ENCODE measurements at places on chromosomes 5 and 9. TPM values are rescaled to one million over a fixed set of nuclear protein-coding genes. Genes with fewer than 3 reads are reported as not detected.

DNA sequence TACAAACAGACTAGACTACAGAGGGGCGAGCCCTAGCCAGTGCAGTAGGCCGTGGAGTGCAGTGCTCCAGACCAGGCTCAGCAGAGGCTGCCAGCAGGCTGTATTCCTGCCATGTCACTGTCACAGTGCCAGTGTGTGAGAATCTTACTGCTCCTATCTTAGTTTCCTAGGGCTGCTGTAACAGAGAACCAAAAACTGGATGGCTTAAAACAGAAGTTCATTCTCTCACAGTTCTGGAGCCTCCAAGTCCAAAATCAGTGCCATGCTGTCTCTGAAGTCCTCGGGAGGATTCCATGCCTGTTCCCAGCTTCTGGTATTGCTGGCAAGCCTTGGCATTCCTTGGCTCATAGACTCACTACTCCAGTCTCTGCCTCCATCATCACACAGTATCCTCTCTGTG is 75.0 kb upstream of the SAP30L start:
- no peak for DNase-seq

GRCh38 chr5:153489611-153490010 is 859 bp upstream of the GRIA1 start:
- DNase-seq = no peak

GRCh38 chr5:143543358-143544255 is 140.1 kb upstream of the NR3C1 start:
- no peak for DNase-seq

DNA sequence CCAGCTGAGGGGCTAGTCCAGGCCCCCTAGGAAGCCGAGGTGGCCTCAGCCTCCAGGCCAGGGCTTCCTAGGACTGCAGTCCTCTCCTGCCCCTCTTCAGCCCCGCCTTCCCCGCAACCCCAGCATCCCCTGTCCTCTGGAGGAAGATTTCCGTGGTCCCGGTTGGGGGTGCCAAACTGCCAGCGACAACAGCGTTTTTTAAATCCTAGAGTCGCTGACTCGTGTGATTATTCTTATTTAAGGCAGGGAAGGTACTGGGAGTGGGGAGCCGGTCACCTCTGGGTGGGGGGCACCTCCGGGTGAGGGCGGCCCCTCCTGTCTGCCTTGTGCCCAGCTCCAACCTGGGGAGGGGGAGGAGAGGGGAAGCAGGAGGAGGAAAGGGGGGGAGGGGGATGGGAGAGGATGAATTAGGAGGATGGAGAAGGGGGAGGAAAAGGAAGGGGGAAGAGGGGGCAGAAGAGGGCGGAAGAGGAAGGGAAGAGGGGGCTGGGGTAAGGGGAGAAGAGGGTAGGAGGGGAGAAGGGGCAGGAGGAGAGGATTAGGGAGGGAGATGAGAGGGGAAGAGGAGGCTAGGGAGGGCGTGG is 173.1 kb upstream of the IER5L start:
- no peak for DNase-seq

GRCh38 chr9:124188331-124189110 is 69.2 kb upstream of the NEK6 start:
- DNase-seq = no peak

GRIA1 gene
- total RNA-seq = 3.2 TPM

- no peak for DNase-seq
Observed at GRCh38 chr5:130109152-130109551, 204.9 kb downstream of the CHSY3 start.

DNA sequence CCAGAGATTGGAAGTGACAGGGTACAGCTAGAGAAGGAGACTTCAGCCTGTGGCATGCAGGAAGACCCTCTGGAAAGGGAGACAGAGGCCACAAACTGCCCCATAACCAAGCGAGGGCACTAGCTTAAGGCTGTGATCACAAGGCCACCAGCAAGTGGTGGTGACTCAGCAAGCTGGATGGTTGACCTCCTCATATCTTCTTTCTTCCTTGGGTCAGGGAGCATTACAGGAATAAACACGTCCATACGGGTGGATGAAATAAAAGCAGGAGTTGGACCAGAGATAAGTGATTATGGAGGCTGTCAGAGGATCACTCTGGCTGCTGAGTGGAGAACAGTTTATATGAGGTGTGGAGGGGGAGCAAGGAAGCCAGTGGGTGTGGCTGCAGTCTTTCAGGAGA is 234.6 kb upstream of the TAS2R1 start:
- DNase-seq = no peak

DNA sequence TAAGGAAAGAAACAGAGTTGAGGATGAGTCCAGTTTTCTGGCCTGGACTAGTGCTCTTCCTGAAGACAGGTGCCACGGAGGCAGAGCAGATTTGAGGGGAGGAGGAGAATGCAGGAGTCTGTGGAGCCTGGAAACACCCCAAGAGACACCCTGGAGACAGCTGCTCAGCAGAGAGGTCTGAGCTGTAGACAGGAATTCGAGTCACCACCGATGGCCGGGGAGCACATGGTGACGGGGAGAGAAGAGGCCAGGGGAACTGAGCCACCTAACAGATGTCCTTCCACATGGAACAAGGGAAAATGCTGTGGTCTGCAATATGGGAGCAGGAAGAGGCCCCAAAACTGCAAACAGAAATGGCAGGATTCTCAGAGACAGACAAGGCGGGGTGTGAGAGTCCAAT is 22.9 kb downstream of the CPLX2 start:
- DNase-seq = no peak

LRRC14B gene
- not detected for total RNA-seq

PCDHGA7 gene
- total RNA-seq = 1.9 TPM

GRCh38 chr5:32916648-32917047 is 205.5 kb downstream of the NPR3 start:
- DNase-seq = no peak

LRRC19 gene
- total RNA-seq = not detected

ZNF366 gene
- total RNA-seq = 13.8 TPM

GRCh38 chr9:112411626-112412027 is 31.7 kb downstream of the HSDL2 start:
- no peak for DNase-seq

DNA sequence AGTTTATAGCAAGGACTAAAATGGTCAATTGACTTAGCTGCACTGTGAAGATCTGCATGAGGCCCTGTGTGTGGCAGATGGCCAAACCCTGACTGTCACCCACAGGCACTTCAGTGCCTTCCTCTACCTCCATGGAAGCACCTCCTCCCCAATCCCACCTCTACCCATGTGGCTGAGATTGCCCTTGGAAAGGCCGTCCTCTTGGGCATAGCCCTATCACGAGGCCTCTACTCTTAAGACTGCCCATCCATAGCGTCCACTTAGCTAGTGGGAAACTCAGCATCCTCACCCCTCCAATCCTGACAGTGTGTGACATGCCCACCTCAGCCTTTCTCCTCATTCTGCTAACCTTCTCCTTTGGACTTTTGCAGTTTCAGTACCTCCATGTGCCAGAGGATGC is 510.2 kb downstream of the BNC2 start:
- peak; percentile 41 for DNase-seq

CTSV gene
- total RNA-seq = 0.22 TPM

DNA sequence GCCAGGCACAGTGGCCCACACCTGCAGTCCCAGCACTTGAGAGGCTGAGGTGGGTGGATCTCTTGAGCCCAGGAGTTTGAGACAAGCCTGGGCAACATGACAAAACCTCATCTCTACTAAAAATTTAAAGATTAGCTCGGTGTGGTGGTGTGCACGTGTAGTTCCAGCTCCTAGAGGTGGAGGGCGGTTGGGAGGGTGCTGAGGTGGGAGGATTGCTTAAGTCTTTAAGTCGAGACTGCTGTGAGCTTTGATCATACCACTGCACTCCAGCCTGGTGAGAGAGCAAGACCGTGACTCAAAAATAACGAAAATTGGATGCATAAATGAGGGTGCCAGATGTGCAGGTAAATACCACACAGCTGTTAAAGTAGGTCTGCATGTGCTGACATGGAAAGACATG is 39.3 kb upstream of the TDRD7 start:
- peak; percentile 28 for DNase-seq

SPATA6L gene
- 5.4 TPM for total RNA-seq

- no peak for DNase-seq
Observed at GRCh38 chr5:54859316-54859715, 126.1 kb downstream of the ESM1 start.

DNA sequence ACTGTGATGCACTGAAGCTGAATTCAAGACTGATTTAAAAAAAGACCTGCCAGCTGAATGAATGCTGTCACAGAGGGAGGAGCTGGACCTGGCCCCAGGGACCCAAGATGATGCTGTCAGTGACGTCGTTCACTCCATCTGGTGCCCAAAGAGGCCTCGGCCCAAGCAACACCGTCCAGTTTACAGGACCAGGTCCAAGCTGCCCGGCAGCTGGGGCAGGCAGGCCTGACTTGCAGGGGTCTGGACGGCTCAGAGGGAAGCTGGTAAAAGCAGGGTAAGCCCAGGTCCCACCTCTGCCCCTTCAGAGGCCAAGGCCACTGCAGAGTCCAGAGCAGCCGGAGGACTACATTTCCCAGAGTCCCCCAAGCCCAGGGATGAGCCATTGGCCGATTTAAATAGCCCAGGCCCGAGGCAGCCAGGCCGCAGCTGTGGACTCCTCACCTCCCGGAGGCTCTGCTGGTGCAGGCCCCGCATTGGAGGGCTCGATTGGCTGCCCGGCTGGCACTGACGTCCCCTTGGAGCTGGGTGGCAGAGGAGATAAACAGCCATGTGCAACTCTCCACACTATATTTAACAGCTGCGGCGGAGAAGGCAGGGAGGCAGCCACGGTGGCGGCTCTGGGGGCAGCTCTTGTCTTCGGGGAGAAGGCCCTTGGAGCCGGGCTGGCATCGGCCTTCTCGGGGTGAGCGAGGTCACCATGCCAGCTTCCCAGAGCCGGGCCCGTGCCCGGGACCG is at the start of gene PLPP7:
Gene PLPP7, plus strand, starts transcription at position 423 of the 735 bp plus-strand sequence. Its CDS starts 275 bp downstream, at position 698.
- no peak for DNase-seq

GRCh38 chr5:128304088-128304487 is 220.5 kb downstream of the SLC12A2 start:
- DNase-seq = no peak

DNA sequence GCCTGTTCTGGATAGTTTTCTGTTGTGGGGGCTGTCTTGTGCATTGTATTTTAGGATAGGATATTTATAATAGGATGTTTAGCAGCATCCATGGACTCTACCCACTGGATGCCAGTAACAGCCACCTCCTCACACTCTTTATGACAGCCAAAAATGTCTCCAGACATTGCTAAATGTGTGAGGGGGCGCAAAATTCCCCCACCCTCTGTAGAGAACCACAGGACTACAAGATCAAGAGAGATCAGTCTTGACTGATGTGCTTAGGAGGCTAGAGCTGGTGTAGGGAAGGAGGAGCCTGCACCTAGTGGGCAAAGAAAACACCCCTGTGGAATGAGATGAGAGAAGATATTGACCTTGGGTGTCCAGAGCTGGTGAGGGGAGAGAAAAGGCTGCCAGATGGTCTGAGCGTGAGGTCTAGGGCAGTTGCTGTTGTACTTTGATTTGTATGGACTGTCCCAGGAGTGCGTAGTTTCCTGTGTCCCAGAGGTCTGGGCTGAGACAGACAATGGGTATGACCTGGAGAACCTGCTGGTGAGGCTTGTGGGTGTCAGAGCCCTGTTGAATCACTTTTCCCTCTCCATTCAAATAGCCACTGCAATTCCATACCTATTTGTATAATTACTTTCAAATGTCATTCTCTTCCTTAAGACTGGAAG is 16.3 kb downstream of the DAPK1 start:
- DNase-seq = no peak

DNA sequence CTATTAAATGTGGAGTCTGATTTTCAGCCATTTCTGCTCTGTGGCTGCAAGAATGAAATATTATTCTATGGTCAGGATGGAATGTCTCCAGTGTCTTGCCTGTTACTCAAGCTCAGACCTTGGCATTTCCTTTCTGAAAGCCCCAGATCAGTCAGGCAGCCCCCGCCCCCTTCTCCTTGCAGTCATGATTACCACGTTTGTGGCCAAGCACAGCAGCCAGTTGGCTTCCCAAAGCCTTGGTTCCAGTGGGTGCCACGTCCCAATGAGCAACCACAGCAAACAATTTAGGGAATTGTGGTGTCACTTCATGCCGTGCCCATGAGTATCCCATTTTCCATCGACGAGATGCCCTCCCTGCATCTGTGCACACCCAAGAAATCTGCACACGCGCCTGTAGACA is 9.7 kb upstream of the OBP2A start:
- peak; percentile 51 for DNase-seq

MCTP1 gene
- 37.5 TPM for total RNA-seq

GRCh38 chr9:27429436-27429835 is 94.7 kb upstream of the IFNK start:
- DNase-seq = no peak

DNA sequence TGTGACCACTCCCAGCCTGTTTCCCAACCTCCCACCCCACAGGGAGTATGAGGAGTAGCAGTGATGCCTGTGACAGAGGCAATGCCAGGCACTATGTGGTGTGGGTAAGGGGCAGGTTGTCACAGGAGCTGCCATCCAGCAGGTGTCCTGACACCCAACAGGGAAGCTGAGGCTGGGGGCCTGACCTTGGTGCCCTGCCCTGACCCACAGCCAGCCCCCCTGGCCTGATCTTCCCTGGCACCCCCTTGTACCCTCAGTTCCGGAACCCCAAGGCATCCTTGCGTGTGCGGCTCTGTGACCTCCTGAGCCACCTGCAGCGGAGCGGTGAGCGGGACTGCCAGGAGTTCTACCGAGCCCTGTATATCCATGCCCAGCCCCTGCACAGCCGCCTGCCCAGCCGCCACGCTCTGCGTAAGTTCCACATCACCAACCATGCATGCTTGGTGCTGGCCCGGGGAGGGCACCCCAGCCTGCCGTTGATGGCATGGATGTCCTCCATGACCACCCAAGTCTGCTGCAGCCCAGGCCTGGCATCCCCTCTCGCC is 14.4 kb downstream of the CARD19 start:
- peak; percentile 82 for DNase-seq

Data from mesenteric fat pad (tissue), 1 donor.